Effector CD8-positive, alpha-beta T cell (primary cell): ENCODE measurements at places on chromosomes 2 and 18.

DNA sequence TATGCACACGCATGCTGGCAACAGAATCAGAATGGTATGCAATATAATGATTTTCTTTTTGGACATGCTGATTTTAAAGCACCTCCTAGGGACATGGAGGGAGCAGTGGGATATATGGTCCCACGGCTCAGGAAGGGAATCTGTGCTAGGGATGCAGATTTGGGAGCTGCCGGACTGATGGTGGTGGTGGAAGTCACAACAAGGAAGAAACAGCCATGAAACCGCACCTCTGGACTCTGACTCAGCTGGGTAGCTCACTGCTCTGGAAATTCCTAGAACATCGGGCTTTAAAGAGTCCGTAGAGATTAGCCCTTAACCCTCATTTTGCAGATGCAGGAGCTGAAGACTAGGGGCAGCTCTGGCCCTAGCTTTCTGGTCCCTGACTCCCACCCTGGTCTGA, 364.3 kb upstream of the KLHL29 start:
- DNase-seq = no peak

- no peak for DNase-seq
Observed at GRCh38 chr18:58021504-58021903, 22.5 kb upstream of the NEDD4L start.

DNA sequence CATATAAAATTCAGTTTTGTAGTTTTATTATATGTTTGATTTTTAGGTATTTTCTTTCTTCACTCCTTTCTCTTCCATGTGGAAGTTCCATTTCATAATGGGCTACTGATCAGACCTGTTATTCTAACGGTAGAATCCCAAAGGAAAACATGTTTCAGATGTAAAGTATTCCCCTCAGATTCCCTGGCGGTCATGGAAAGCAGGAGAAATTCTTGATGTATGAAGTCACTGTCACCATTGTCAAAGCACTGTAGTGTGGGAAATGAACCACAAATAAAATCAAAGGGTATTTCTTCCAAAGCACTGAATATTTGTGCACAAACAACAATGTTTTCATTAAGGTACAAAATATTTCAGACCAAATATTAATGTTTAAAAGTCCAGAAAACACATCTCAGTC, 237.3 kb upstream of the KLHL14 start:
- no peak for DNase-seq

DNA sequence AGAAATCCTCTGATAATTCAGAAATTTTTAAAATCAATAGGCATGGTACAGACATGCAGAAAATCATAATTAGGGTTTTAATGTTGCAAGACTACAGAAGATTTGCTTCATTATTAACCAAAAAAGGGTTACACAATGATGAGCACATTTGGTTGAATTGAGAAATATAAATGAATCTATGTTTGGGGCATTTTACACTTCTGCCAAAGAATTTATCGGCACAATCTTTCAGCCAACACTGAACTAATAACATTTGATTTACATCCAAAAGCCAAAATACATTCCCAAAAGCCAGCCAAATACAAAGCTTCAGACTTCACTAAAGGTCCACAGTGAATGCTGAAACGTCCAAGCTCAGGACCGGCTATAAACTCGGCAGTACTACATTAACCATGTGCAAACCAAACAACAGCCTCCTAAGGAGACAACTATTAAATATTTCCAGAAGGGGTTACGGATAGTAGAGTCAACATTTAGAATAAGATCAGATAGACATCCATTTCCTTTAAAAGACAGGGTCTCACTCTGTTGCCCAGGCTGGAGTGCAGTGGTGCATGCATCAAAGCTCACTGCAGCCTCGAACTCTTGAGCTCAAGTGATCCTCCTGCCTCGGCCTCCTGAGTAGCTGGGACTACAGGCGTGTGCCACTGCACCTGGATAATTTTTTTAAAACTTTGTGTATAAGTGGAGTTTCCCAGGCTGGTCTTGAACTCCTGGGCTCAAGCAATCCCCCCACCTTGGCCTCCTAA, 29.4 kb downstream of the SPRED2 start:
- DNase-seq = no peak

GRCh38 chr2:212935752-212936151, 215.7 kb downstream of the IKZF2 start:
- no peak for DNase-seq

DNA sequence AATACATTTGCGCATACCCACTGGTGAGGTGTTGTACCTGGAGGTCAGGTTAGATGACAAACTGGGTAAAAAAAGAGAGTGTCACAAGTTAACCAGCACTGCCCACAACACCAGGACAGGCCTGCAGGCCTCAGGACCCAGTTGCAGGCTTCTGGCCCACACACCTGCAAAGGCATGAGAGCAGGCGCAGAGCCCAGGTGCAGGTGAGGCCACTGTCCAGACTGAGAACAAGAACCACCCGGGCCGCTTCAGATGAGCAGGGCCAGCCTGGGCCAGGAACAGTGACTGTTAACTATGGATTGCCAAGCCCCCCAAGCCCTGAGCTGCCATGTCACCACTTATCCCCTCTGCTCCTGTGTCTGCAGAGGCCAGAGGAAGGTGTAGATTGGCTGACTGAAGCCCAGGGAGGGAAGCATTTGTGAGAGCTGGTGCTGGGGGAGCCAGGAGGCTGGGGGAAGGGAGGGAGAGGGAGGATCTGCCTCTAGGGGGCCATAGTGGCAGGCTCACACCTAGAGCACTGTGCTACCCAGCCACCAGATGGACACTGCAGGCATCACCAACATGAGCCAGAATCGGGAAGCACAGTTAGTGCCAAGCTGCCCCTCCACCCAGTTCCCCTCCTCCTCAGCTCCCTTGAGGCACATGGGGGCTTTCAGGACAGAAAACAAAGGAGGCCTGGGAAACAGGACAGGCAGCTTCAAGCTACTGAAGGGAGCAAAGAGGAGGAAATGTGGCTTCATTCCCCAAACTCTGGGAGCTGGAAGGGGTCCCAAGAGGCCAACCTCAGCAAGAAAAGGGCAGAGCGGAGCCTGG, 35.4 kb downstream of the SFXN5 start:
- no peak for DNase-seq

DNA sequence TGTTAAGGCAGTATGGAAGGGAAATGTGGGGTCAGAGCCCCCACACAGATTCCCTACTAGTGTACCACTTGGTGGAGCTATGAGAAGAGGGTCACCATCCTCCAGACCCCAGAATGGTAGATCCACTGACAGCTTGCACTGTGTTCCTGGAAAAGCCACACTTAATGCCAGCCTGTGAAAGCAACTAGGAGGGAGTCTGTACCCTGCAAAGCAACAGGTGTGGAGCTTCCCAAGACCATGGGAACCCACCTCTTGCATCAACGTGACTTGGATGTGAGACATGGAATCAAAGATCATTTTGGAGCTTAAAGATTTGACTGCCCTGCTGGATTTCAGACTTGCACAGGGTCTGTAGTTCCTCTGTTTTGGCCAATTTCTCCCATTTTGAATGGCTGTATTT, 10.8 kb upstream of the SCN1A start:
- DNase-seq = no peak
